ENCODE measurements at places on chromosomes 2 and 18.

DNA sequence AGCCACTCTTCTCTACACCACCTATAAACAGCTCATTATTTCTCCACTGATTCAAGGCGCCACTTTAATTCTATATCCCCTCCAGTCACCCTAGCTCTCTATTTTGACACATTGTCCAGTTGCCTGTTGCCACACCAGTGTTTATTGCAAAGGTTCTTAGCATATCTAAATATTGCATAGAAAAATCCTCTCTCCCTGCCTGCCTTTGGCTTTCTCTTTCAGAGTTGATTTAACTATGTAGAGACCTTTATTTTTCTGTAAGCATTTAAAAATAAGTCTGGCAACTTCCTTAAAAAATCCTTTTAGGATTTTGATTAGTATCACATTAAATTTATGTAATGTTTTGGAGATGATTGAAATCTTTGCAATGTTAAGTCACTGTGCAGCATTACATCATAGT, 47.9 kb upstream of the B3GNT7 start:
- no peak for DNase-seq

DNA sequence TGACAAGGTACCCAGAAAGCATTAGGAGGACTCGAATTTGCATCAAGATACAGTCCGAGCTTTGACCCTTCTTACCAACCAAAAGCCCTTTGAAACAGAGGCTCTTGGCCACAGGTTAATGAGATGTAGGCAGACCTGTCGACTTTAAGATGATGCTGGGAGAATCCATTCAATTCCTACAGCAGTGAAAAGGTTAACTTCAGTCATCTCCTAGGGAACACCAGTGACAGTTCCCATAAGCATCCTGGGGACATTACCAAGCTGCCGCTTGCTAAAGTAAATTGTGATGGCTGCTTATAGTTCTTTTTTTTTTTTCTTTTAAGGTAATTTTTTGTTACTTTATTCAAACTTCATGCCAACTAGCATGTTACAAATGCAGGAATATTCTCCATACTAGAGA, 379.3 kb downstream of the SOX11 start:
- DNase-seq = no peak

DNA sequence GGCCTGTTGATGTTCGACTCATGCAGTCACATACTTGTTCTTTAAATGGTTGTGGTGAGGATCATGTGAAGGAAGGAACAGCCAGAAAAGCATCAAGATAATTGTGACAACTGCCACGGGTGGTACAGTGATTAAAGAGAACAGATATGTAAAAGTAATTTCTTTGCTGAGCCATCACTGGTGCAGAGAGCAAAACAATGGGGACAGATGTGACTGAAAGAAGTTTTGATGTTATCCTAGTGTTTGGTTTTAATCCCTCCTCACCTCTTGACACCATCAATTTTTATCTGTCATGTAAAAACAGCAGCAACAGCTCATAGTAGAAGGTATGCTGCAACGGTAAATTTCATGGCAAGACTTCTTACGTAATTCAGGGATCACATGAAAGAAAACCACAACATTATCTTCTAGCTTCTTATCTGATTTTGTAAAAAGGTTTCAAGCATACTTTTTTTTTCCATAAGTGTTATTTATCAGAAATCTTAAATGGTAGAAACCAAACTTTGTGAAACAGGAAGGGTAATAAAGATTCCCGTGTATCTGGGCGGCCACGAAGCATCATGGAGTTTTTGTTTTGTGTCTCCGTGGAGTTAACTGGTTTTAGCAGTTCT, 65.2 kb downstream of the PLCL1 start:
- no peak for DNase-seq

GRCh38 chr18:58225101-58225500, 181.1 kb downstream of the NEDD4L start:
- DNase-seq = peak; percentile 49

DNA sequence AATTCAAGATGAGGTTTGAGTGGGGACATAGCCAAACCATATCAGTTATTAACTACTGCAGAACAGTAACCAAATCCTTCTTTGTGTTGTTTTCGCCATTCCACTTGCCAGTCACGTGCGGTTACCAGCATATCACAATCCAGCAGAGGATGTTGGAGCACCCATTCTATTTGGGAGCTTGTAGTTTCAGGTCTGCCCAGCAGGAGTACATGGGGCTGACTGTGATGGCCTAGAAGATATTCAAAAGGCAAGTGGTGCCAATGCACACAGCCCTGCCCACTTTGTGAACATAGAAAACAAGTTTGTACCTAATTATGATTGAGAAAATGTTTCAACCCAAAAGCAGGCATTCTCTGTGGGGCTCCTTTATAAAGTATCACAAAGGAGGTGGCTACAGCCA, 57.0 kb downstream of the ZNF519 start:
- DNase-seq = no peak

- DNase-seq = no peak
Measured at GRCh38 chr18:62109676-62110075, 77.2 kb downstream of the PIGN start.

DNA sequence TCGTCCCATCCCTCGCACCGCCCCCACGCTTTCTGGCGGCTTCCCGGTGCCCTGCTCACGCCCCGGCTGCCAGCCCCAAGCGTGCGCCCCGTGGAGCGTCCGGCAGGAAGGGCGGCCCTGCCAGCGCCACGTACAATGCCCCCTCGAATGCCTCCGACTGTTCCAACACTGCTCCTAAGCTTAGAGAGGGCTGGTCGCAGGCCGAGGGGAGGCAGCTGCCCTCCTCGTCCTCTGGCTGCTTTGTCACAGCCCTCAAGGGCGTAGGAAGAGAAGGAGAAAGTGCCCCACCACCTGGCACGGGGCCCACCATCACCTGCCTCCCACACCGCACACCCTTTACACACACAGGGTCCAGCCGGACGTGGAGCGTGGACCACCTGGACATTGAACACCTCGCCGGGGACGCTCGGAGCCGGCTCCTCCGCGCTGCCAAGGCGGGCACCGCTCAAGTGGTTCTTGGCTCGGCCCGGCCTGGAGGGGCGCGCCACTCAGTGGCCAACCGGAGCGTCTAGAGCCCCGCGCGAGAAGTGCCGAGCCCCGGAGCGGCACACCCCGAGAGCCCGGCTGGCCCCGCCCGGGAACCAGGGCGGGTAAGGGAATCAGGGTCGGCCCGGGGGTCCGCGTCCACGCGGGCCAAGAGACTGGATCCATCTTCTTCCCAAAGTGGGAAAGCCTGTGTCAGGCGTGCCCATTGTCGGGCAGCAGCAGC, 830 bp downstream of the DNER start:
- peak; percentile 24 for DNase-seq

DNA sequence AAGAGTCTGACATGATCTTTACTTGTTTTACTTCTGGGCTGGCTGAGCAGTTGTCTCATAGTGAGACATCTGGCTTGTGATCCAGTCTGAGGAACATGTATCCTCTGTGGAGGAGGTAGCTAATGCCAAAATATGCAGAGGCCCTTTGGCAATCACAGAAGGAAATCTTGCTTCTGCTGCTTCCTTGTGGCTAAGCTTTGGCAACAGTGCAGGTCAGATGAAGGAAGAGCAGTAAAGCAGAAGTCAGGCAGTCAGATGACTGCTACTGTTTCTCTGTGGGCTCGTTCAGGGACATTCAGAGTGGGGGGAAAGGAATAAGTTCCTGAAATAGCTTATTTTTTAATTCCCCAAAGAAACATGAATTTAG, 22.3 kb downstream of the DOK1 start:
- DNase-seq = no peak

- no peak for DNase-seq
Measured at GRCh38 chr2:165369131-165369897, 100.2 kb upstream of the CSRNP3 start.

GRCh38 chr18:69599377-69599776, 198.7 kb downstream of the DOK6 start:
- no peak for DNase-seq

DNA sequence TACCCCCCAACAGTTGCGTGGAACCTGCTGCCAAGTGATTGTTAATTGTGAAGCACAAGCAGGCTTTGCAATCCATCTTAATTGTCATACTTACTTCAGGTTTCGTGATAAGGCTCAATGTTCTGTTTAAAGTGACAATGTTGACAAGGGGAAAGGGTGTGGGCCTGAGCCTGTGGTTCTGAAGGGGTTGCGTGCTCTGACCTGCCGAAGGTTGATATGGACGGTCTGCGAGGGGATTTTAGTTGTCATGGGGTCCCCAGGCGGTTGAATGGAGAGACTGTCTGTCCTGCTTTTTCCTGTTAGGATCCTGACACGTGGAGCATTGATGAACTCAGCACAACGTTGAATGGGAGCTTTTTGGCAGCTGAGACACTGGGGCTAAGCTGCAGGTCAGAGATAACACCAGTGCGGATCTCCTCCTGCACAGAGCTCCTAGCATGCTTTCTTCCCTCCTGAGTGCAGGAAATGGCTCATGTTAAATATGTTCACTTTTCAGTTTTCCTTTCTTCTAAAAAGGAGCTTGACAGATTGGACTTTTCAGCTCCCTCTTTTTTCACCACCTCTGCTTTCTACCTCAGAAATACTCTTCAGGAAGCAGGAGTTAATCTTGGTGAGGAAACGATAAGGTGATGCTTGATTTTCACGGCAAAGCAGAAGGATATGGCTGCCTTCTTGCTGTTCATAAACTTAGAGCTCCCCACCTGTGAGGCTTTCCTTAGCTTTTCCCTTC, 62.9 kb upstream of the ZEB2 start:
- no peak for DNase-seq

DNA sequence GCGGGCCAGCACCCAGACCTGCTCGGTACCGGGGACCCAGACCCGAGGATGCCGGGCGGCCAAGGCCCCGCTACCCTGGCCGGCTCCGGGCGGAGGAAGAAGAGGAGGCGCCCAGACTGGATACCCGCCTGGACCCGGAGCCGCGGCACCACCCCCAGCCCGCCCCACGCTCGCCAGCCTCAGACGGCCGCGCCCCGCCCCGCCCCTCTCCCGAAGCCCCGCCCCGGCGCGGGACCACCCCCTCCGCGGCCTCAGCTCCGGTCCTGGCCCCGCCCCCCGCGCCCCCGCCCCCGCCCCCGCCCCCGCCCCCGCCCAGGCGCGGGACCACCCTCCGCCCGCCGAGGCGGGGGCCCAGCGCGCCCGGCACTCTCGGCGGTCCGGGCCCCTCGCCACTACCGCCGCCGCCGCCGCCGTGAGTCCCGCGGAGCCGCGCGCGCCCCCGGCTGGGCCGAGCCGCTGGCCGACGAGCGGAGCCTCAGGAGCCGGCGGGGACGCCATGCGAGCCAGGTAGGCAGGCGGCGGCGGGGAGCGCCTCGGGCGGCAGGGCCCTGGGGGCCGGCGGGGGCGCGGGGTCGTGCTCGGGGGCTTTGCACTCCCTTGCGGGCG, at the start of gene SH3BP4:
SH3BP4 (plus strand) TSS at position 354 of the 606 bp plus-strand sequence. CDS start 82,986 bp downstream, outside the sequence.
- DNase-seq = peak; percentile 50

DNA sequence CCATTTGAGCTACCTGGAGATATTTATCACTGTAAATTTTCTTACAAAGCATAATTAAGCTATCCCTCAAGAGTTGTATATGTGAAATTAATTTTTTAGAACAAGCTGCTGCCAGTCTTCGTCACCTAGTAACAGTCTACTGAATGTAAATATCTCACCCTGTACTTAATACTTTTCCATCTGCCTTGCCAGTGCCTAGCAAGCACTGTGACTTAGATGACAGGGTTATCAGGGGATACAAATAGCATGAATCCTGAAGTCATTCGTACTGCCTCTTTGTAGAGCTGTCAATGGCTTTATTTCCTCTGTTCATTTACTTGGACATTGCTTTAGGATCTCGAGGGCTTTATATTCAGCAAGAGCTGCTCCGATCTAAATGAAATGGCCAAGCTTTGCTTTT, 763.6 kb downstream of the ADCYAP1 start:
- no peak for DNase-seq

All from activated CD4-positive, alpha-beta T cell treated with anti-CD3 and anti-CD28 coated beads for 48 hours (primary cell).